ENCODE measurements at places on chromosomes 13 and 19.

GRCh38 chr19:33219261-33219815, 6.3 kb downstream of the SLC7A10 start:
- no peak for DNase-seq

DNA sequence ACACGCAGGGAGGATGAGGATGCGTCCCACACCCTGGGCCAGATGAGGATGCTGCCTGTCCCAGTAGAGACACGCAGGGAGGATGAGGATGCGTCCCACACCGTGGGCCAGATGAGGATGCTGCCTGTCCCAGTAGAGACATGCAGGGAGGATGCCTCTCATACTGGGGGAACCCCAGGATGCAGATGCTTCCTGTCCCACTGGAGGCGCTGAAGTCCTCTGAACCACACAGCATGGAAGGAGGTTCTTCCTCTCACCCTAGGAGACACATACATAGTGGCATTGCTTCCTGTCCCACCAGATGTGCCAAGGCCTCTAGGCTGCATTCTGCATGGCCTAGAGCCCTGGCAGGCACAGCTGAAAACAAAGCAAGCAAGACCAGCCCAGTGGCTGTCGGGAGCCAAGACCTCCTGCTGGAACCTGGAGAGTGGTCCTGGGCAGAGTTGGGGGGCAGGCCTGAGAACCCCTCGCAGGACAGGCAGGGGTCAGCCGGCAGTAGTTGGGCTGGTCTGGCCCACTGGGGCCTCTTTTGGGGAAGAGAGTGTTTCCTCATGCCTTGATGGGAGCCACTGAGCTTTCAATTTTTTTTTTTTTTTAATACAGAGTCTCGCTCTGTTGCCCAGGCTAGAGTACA, 4.3 kb downstream of the HPN start:
- DNase-seq, result peak; percentile 18

GRCh38 chr19:38693380-38694223, 46.2 kb downstream of the ACTN4 start:
- DNase-seq, result peak; percentile 73

DNA sequence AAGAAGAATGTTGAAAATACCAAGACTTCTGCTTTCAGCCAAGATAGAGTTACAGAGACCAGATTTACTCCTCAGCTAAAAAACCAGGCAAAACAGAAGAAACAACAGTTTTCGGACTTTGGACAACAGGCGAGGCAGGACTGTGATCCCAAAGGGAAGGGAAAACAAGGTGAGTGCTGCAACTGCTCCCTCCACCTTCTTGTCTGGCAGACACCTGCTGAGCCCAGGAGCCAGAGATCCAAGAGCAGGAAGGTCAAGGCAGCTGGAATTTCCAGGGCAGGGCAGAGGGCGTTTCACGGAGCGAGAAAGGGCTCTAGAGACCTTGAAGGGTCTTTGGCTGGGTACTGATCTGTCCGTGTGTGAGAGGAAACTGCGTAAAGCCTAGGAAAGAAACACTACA, 32.9 kb upstream of the SLC7A9 start:
- DNase-seq, result no peak

DNA sequence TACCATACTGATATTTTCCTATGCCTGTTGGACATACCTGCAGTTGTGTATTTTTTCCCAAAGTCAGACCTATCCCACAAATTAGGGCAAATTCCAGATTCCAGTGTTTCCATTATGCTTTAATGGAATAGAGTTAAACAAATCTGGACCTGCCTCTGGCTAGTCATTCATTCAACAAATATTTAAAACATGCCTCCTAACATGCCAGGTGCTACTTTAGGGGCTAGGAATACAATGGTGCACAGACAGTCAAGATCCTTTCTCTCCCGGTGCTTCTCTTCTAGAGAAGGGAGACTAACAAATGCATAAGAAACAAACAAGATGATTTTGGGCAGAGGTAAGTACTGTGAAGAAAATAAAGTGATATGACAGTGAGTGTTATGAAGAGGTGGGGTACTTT, 7.5 kb upstream of the WDFY2 start:
- DNase-seq, result no peak

GRCh38 chr13:30276178-30276577, 31.2 kb downstream of the KATNAL1 start:
- DNase-seq, result no peak

DNA sequence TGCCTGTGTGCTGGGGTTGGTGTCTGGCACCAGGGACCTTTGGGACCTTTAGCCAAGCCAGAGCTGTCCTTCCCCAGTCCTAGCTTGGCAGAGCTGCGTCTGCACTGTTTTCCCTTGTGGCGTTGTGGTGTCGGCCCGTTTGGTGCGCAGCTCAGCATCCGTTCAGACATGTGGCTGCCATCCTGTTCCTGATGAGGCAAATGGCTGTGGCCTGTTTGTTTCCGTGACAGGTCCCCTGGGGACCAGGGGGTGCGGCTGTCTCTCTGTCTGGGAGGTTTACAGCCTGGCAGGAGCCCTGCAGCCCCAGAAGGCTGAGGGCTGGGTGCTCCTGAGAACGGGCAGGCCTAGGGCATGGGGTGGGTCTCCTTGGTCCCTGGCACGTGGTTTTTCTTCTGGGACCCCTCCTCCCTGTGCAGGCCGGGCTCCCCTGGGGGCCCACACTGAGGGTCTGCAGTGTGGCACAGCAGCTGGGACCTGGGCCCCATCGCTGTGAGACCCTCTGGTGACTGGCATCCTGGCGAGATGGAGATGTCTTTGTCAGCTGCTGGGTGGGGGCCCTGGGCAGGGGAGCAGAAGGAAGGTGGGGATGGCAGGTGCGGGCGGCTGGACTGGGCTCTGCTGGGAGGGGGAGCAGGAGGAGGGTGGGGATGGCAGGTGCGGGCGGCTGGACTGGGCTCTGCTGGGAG, 4.0 kb downstream of the SPPL2B start:
- DNase-seq, result no peak

GRCh38 chr19:14954071-14954655, 12.9 kb downstream of the OR7C2 start:
- DNase-seq, result no peak

DNA sequence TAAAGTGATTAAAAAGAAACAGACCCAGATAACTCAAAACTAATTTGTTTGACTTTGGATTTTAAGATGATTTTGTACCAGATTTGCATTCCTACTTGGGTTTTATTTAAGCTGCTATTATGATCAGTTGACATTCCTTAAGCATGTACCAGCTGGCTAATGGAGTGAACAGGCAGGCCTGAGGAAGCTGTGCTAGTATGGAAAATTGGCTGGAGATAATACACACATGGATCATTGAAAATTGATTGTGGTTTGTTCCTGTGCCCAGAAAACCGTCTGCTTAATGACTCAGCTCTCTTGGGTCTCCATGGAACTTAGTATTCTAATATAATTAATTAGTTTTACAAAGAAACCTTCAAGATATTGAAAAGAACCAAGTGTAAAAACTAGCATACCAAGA, 22.6 kb downstream of the POLR1D start:
- no peak for DNase-seq

DNA sequence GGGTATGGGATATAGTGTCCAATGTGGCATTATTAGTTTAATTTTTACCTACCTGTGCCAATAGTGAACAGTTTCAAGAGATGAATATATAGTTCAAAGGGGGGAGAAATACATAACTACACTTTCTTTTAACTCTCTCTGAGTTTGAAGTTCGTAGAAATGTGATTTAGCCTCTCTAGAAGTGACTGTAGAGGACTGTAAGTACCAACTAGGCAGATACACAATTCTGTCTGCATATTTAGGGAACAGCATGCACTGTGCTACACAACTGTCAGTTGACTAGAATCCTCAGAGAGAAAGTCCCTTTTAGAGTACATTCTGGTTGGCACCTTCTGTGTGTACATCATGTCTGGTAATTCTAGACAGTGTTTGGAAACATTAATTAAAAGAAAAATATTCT, 17.5 kb upstream of the ZNF90 start:
- DNase-seq, result no peak

DNA sequence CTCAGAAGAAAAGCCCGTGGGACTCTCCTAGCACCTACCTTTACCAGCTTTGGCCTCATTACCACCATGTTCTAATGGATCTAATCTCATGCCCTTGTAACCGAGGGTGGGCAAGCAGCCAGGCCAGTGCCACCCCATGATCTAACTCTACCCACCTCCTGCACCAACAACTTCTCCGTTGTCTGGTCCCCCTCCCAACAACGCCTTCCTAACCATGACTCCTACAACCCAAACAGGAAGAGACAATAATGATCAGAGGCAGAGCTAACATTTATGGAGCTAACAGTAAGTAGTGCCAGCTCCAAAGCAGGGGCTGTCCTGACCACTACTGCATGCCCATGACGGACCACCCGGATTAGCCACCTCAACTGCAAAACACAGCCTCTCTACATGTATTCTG, 3.5 kb downstream of the USP12 start:
- no peak for DNase-seq

GRCh38 chr19:1668486-1669270, 16.3 kb upstream of the TCF3 start:
- no peak for DNase-seq

GRCh38 chr19:9406798-9407352, 28.5 kb downstream of the ZNF266 start:
- DNase-seq, result no peak

DNA sequence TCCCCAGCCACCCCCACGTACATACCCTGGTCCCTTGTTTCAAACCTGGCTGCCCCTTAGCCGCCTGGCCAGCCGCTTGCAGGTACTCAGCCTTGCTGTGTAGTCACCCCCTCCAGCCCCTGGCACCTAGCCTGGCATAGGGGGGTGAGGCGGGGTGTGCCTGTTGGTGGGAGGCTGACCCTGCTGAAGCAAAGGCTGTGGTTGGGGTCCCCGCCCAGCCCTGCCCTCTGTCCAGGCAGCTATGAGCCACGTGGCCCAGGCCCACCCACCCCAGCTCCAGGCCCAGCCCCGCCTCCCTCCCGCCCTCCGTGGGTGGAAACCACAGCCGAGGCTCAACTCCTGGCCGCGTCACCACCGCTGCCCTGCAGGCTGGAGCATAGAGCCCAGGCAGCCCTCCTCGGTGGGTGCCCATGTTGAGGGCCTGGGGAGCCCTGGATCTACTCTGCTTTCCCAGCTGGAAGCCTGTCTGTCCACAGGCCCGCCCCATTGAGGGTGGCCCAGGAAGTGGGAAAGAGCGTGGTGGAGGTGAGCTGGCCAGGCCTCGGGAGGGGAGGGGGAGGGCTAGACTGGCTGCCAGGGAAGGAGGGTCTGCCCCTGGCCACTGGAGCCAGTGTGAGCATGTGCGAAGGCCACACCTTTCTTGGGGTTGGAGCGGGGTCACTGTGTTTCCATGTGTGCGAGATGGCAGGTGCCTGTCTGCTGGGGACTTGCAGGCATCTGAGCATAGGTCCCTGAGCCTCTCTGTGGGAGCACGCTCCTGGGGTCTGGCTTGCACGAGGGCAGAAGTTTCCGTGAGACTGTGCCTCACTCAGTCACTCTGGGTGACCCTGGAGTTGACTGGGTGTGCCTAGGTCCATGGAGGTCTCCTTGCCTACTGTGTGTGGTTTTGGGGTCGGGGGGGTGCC, 31.0 kb downstream of the PAK4 start:
- no peak for DNase-seq

DNA sequence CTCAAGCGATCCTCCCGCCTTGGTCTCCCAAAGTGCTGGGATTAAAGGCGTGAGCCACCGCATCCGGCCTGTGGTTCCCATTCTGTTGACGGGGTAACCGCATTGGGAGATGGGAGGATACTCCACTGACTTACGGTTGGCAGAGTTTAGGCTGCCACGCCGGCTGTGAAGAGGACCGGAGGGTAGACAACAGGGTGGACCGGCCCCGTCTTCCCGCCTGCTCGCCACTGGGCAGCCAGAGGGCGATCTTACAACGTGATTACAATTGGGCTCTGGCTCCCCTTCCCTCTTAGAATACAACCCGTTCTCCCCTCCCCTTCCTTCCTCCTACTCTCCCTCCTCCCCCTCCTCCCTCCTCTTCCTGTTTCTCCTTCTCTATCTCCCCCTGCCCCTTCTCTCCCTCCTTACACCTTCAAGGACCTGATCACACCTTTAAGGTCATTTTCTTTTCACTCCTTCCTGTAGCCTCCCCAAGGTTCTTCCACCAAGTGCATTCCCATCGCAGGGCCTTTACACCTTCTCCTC, 957 bp upstream of the CCDC194 start:
- DNase-seq, result peak; percentile 35

DNA sequence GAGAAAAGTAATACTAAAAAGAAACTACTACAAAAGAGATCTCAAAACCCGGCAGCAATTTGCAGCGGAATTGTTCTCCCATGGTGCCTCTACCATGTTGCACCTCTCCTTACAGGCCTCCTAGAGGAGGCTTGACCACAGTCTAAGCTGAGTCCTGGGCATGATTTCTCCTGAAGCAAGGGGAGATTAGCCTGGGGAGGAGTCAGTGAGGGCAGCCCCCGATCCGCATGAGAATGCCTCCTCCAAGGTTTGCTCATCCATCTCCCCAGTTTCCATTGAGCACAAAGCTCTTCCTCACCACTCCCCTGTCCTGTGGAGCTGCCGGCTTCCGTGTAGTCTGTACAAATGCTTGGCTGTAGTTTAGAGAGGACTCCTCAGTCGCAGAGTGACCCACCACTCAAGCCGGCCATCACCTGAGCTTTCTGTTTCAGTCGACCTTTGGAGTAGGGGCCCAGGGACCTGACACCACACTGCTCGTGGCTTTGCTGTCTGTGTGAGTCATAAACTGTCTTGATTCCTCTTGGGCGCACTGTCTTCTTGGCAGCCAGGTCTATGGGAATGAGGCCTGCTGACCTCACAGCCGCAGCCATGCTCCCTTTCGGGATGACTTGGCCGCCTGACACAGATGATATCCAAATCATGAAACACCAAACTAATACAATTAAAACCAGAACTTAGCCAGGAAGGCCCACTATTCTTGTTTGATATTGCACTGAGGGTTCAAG, 72.3 kb downstream of the C1QTNF9 start:
- no peak for DNase-seq

DNA sequence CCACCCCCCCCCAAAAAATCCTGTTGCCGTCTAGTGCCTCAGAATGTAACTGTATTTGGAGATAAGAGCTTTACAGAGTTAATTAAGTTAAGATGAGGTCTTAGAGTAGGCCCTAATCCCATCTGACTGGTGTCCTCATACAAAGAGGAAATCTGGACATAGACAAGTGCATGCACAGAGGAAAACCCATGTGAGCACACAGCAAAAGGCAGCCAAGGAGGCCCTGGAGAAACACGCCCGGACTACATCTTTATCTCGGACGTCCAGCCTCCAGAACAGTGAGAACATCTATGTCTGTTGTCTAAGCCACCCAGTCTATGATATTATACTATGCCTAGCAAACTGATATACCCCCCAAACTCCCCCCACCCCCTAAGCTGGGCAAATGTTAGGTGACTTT, 193.8 kb downstream of the KATNAL1 start:
- DNase-seq, result no peak

DNA sequence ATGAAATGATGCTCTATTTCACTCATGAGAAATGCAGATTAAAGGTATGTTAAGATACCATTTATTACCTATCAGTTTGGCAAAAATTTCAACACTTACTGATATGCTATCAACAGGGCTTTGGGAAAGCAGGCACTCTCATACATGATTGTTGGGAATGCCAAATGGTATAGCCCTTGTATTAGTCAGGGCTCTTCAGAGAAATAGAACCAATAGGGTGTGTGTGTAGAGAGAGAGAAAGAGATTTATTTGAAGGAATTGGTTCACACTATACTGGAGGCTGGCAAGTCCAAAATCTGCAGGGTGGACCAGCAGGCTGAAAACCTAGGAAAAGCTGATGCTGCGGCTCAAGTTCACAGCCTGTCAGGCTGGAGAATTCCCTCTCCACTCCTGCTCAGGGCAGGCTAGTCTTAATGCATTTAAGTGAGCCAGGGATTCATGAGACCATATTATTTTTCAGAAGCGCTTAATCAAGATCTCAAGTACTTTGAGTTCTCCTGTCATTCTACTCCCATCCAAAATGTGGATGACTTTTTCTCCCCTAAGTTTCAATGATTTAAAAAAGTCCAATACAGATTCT, 72.4 kb downstream of the NHLRC3 start:
- DNase-seq, result no peak

Measured in SW 1271 (cell line).